H7 (cell line): ENCODE measurements at places on chromosomes 16 and 17. TPM values are rescaled to one million over a fixed set of nuclear protein-coding genes. Genes with fewer than 3 reads are reported as not detected.

Gene MRPS34
- 304 and 324 TPM in 2 replicates for total RNA-seq

Gene SNN
- total RNA-seq: 34.1 and 34.9 TPM in 2 replicates

Gene KRTAP9-2
- total RNA-seq: not detected in 2 replicates

Gene TOM1L1
- total RNA-seq: 61.9 and 75.7 TPM in 2 replicates

Gene BEAN1
- 0.03 TPM in 1 of 2 replicates, not detected in the other for total RNA-seq

Gene SDF2
- 47.3 and 52.7 TPM in 2 replicates for total RNA-seq

Gene PIK3R6
- 0.14 TPM in 1 of 2 replicates, not detected in the other for total RNA-seq

Gene SLC16A11
- 0.24 and 0.37 TPM in 2 replicates for total RNA-seq

Gene ZPBP2
- total RNA-seq: not detected in 2 replicates

Gene DPEP3
- 0.03 and 0.48 TPM in 2 replicates for total RNA-seq

Gene PRDM7
- not detected in 2 replicates for total RNA-seq

Gene FOXJ1
- 2.0 and 3.3 TPM in 2 replicates for total RNA-seq
